Stimulated activated CD4-positive, alpha-beta T cell treated with anti-CD3 and anti-CD28 coated beads, Interleukin-1b, Interleukin-23, amount 100 ng/mL, for 1 hour (primary cell): ENCODE measurements at places on chromosomes 5 and 9.

GRCh38 chr9:19050637-19051591, 1.7 kb downstream of the RRAGA start:
- no peak for DNase-seq

- no peak for DNase-seq
Measured at GRCh38 chr5:130805648-130806047, 359.4 kb downstream of the HINT1 start.

DNA sequence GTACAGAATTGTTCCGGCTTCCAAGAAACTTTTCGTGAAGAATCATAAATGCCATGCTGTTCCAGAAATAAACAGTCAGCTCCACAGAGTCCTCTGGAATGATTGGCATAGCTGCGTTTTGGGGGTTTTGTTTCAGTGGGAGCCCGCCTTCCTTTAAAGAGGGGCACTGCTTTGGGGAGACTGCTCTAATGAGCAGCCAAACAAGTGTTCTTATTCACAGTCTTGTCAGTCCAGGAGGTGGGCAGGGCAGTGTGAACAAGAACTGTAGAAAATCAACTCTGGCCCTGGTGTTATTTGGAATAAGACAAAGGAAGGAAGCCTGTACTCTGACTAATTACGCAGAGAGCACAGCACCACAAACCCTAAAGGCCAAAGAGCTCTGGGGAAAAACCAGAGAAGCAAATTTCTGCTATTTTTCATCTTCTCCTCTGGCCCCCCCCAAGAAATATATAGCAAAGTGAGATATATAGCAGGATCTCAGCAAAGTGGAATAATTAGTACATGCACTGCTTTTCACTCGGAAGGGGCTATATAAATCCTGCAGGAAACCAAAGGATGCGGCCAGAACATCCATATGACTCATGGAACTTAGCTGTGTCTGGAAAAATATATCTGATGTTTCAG, 92.9 kb downstream of the GLDC start:
- DNase-seq: no peak

GRCh38 chr5:123176224-123176937, 87.3 kb downstream of the PRDM6 start:
- no peak for DNase-seq

DNA sequence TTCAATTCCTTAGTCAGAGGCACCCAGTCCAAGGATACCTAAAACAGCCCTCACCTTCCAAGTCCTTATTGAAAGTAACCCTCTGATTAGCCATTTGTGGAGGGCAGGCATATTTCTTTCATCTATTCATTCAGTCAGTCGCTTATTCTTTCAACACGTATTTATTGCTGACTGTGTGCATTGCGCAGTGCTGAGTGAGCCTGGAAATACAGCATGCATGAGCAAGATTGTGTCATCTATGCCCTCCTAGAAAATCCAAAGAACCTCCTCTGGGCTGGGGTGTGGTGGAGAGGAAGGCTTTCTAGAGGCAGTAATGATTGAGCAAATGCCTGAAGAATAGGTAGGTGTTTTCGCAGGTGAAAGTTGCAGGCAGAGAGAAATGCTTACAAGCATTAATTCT, 8.5 kb upstream of the FEM1C start:
- DNase-seq: no peak

DNA sequence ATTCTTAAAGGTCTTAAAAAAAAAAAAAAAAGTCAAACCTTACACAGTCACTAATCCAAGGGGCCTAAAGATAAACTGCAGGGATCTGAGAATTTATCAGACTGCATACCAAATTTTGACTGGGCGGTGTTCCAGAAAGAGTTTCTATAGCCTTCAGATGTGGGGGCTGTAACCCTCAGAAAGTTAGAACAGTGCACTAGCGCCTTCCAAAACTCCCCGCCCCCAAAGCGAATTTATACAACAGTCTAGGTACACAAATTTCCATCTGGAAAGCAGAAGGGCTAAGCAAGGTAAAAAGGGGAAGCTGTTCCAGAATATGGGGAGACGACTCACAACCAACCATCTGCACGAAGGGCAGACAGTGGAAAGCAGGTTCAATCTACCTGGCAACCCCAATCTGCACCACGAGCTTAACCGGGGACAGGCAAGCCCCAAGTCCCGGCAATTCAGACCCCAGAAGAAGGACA, 813 bp downstream of the ERMP1 start:
- DNase-seq: no peak

DNA sequence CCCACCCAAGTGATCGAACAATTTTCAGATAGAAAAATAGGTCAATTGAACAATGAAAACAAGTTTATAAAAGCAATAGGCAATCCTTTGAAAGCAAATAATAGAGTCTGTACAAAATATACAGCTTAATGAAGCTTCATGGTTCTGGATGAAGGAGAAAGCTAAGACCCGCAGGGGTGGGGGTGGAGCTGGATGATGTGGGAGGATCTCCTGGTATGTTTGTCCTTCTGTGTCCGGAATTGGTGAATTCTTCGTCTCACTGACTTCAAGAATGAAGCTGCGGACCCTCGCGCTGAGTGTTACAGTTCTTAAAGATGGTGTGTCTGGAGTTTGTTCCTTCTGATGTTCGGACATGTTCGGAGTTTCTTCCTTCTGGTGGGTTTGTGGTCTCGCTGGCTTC, 149.9 kb downstream of the NXNL2 start:
- no peak for DNase-seq

DNA sequence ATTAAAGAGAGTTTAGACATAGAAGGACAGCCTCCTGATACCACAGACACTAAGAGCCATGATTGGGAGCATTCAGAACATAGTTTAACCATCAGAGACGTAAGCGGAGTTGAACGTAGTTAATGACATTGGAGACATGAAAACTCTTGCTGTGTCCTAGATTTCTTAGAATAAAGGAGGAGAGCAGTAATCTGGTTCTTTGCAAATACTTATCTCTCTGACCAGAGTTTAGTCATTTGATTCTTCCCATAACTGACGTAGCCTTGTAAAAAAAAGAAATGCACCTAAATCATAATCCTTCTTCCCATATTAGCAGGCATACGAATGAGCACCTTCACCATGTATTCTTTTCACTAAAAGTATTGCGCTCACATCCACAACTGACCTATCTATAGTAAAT, 433.3 kb upstream of the SMC2 start:
- DNase-seq: no peak

GRCh38 chr5:149313151-149313841, 32.0 kb upstream of the GRPEL2 start:
- no peak for DNase-seq

DNA sequence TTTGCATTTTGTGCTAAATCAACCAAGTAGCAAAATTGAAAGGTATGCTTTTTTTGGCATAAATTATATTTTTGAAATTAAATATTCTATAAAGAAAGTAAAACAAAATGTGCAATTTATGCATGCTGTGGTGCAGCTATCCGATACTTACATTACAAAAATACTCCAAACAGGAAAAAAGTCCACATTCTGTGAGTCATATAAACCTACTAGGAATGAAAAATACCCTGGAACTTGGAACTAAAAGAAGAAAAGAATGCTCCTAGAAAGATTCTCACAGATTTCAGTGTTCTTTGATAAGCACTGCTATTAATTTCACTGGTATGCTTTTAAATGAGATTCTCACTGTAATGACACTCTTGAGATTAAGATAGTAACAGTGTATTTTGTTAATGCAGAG, 92.6 kb downstream of the OSMR start:
- no peak for DNase-seq

- no peak for DNase-seq
Measured at GRCh38 chr5:138648841-138649240, 73.6 kb upstream of the HSPA9 start.

- DNase-seq: no peak
Measured at GRCh38 chr9:131329241-131329641, 39.7 kb downstream of the PLPP7 start.

DNA sequence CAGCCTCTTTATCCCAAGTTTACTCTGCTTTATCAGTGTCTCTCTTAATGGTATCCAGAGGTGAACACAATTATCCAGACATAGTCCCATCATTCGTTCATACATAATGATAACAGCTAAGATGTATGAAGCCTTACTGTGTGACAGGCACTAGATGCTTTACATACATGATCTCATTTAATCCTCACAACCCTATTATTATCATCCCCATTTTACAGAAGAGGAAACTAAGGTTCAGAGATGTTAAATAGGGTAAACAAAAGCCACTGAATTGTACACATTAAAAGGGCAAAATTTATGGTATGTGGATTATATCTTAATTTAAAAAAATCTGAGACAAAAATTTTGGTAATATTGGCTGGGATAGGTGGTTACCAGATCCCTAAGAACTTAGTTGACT, 124.1 kb upstream of the TBC1D2 start:
- DNase-seq: no peak

DNA sequence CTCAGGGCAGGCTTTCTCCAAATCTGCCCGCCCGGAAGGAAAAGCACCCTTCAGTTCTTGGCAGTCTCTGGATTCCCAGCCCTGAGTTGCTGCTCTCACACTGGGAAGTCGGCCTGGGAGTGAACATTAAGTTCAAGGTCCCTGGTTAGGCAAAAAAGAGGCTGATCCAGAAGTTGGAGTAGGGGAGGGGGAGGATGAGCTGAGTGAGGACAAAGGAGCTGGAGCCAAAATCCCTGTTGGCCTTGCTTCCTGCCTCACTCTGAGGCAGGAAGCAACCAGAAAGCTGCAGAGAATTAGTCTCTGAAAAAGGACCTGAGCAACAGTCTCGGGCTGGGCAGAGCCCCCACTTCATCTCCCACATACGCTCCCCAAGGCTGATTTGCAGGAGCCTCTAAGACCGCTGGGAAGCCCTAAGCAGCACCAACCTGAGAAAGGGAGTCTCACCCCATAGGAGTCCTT, 15.0 kb upstream of the RPS14 start:
- no peak for DNase-seq

DNA sequence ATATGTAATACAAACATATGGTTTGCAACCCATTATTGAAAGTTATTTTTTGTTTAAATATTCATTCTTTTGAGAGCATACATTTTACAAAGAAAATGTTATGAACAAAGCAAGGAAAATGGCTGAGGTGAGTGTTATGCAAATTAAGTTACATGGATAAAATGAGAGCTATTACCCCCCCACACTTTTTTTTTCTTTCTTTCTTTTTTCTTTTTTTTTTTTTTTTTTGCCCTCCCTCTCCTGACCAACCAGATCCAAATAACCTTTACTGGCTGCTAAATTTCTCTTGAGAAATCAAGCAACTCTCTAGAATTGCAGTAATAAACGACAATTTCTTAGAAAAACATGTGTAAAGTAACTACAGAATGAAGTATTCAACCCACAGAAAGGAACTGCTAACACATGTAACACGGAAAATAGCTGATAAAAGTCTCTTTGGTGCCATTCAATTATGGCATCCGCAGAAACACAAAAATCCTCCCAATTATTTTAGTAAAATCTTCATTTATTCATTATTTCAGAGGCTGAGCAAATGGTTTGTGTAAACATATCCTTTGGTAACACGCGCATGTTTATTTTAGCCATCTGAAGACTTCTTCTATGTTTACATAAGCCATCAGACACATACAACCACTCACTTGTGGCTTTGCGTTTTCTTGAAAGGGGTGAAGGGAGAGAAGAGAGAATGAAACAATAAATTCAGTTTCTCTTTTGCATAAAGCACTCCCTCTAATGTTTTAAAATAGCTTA, 216.1 kb downstream of the NFIB start:
- DNase-seq: no peak

GRCh38 chr9:126534431-126535186, 79.1 kb upstream of the LMX1B start:
- DNase-seq: no peak

- DNase-seq: no peak
Measured at GRCh38 chr5:103910011-103910410, 347.4 kb upstream of the NUDT12 start.

DNA sequence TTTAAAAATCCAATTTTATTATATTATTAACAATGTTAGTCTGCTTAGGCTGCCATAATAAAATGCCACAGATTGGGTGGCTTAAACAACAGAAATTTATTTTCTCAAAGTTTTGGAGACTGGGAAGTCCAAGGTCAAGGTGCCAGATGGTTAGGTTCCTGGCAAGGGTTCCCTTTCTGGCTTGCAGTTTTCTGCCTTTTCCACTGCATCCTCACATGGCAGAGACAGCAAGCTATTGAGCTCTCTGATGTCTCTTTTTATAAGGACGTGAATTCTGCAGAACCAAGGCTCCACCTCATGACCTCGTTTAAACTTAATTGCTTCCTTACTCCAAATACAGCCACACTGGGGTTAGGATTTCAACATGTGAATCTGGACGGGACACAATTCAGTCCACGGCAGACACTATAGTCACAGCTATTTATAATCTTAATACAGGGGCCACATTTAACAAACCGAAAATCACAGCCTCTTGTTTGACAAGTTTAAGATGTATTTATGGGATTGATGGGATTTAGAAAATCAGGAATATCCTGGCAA, 174.9 kb upstream of the PUM3 start:
- DNase-seq: no peak
